A172 (cell line): ENCODE measurements at places on chromosomes 12 and 14. TPM values are rescaled to one million over a fixed set of nuclear protein-coding genes. Genes with fewer than 3 reads are reported as not detected.

The LGMN gene
- total RNA-seq, result 13.0 and 21.3 TPM in 2 replicates

The ATF7 gene
- total RNA-seq, result 3.9 and 9.2 TPM in 2 replicates

DNA sequence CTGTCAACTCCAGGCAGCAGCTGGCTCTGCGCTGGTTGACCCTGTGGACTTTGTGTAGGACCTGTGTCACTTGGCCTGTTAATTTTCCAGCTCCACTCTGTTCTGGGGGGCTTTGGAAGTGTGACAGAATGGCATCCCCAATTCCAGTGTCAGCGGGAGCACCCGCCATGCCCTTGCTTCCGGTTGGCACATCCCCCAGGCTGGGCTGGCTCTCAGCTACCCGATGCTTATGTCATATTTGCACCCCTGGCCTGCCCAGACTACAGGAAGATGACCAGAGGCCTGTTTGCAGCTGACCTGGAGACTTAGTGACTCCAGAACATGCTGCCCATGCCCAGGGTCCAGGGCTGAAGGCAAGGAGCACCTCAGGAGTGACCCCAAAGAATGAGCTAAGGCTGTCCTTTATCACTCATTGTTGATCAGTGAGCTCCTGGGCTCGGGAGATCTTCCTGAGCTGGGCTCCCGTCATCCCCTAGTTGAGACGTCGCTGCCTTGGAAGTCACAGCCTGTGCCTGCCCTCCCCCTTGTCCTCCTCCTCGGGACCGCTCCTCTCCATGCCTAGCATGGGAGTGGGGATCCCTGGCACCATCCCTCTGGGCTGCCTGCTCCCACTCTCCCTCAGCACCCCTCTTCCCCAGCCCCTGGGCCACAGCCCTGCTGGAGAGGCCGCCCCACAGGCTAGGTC is 163.4 kb upstream of the RTL1 start:
- no peak for DNase-seq

GRCh38 chr14:49164074-49164473 is 422.1 kb downstream of the RPS29 start:
- DNase-seq, result no peak

DNA sequence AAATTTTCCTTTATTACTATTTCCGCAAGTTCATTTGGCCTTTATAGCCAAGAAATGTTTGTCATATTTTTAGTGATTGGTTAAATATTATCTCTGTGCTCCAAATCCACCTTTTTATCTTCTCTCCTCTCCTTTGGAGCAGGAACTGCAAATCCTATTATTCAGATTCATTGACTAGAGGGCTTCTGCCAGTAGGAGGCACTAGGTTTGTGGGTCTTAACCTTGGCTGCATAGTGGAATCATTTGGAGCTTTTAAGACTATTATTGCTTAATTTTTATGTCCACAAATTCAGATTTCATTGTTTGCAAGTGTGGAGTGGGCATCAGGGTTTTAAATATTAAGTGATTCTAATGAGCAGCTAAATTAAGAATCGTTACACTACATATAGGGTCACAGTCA is 75.3 kb upstream of the SYT10 start:
- no peak for DNase-seq

DNA sequence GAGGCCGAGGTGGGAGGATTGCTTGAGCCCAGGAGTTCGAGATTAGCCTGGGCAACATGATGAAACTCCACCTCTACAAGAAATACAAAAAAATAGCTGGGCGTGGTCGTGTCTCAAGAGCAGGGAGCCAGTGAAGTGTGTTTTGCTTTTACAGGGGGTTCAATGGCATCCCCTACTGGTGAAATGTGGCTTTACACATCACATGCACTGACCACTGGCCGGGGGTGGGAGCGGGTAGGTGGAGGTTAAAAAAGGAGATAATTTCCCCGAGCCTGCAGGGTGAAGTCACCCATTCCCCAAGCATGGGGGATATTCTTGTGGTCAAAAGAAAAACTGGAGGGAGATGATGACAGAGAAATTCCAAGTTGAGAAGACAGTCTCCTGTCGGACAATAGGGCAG is 63.6 kb upstream of the PWP1 start:
- DNase-seq, result peak; percentile 13

DNA sequence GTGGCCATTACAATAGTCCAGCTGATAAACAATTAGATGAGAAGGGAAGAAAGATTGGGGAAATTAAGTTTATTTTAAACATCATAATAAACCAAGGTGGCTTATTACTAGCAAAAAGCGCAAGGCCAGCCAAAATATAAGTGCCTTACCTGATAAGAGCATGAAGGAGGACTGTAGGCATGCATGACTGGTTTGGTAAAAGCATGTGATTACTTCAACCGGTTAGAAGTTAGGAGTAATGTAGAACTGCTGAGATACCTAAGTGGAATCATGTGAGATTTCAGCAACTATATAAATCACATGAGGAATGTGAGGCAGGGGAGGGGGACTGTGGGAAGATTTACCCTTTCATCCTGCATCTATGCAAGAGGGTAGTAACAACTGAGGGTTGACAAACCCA is 59.7 kb upstream of the CCDC196 start:
- DNase-seq, result no peak

- DNase-seq, result no peak
Measured at GRCh38 chr14:92153581-92153980, 31.8 kb downstream of the CPSF2 start.
